ENCODE measurements at places on chromosomes 3 and 15.

GRCh38 chr15:29045717-29046116 is 159.9 kb downstream of the APBA2 start:
- DNase-seq = no peak

- no peak for DNase-seq
Observed at GRCh38 chr3:195113048-195113447, 157.9 kb downstream of the XXYLT1 start.

GRCh38 chr3:102224171-102224570 is 210.6 kb upstream of the ZPLD1 start:
- DNase-seq = peak; percentile 23

DNA sequence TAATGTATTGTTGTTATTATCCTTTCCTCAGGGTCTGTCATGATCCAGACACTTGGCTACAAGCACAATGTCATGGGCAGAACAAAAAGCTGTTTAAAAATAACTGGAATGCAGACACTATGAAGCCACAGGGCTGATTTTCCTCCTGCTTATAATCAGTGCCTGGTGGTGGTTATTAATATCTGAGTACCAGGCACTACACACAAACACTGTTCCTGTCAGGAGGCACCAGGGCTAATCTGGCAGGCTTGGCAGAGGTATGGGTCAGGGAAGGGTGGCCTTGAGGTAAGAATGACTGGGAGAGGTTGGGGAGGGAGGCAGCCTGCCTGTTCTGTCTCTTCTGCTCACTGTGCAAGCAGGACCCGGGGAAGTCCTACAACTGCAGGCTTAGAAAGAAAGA is 67.2 kb downstream of the WDR76 start:
- no peak for DNase-seq

DNA sequence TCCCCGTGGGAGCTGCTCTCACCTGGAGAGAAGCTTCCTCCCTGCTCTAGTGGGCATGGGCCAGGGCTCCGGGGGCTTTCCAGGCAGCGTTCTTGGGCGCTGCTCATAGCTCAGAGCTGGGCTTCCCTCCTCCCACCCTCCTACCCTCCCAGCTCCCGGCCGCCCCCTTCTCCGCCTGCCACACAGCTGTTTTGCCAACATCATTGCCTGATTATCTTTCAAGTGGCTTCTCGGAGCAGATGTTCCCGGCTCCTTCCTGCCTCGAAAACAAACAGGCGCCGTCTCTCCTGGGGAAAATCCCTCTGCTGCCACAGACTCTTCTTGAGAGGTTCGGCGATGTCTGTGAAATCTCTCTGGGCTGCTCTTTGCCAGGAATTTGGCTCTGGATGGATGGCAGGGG is 195.6 kb downstream of the RPLP1 start:
- no peak for DNase-seq

DNA sequence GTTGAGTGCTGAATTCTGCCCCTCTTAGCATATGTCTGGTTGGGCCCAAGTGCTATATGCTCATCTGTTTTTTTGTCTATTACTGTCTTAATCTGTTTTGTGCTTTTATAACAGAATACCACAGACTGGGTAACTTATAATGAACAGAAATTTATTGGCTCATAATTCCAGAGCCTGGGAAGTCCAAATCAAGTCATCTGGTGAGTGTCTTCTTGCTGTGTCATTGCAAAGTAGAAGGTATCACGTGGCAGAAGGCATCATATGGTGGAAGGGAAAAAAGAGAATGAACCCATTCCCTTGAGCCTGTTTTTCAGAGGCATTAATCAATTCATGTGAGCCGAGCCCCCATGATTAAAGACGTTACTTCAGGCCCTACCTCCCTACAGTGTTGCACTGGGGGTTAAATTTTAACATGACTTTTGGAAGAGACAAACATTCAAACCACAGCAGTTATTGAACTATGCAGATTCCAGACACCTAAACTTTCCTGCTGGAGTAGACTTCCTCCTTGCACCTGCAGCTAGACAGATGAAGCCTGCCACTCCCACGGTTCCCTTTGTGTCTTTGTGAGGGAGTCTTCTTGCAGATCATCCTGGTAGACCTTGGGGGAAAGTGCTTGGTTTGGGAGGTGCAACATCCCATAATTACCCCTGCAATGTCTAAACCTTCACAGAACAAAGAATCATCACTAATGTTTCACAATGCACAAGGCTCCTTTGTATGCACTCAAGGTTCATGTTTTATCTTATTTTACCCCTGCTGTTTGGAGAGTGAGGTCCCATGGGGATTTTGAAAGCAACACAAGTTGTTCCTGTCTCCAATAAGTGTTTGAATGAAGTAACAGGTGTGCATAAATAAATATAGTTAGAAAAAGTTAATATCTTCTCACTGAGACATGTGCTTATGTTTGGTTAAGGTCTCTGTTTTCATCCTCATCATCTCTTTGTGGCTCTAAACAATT is 64.7 kb upstream of the XCR1 start:
- no peak for DNase-seq

GRCh38 chr15:69165637-69166025 is 5.2 kb downstream of the GLCE start:
- DNase-seq = no peak

- no peak for DNase-seq
Observed at GRCh38 chr3:3227640-3228039, 48.1 kb upstream of the CRBN start.

DNA sequence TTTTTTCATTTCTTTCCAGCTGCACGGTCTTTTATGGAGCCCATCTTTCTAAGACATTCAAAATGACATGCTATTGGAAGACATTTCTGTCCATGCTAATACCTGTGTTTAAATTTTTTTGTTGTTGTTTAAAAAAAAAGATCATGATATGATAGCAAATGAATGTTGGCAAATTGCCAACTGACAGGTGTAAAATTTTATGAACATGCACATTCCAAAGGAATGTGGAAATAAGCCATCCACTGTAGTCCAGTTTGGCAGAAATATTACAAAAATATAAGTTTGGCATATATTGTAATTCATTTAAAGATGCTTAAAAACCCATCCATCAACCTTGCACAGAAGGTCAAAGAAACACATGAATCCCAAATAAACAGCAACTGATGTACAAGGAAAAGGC is 75.6 kb upstream of the WNT5A start:
- no peak for DNase-seq

GRCh38 chr15:94875550-94875949 is 644.2 kb downstream of the MCTP2 start:
- DNase-seq = no peak

GRCh38 chr15:101458158-101458900 is 31.2 kb downstream of the PCSK6 start:
- DNase-seq = no peak

DNA sequence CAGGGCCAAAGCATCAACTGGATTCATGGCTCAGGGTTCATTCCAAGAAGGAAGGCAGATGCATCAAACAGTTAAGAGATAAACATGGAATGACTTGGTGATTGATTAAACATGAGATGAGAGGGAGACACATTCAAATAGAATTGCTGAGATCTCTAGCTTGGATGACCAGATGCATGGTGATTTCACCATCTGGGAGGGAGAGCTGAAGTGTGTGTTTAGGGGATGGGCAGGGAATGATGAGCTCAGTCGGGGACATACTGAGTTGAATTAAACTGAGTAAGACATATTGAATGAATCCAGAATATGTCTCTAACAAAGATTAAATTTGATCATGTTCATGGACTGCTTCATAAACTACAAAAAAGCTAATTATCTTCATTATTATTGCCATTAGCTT is 35.5 kb downstream of the CADPS start:
- DNase-seq = no peak

- no peak for DNase-seq
Observed at GRCh38 chr3:17023006-17023664, 138.4 kb downstream of the PLCL2 start.

GRCh38 chr3:119018690-119019463 is 15.8 kb downstream of the IGSF11 start:
- DNase-seq = no peak

DNA sequence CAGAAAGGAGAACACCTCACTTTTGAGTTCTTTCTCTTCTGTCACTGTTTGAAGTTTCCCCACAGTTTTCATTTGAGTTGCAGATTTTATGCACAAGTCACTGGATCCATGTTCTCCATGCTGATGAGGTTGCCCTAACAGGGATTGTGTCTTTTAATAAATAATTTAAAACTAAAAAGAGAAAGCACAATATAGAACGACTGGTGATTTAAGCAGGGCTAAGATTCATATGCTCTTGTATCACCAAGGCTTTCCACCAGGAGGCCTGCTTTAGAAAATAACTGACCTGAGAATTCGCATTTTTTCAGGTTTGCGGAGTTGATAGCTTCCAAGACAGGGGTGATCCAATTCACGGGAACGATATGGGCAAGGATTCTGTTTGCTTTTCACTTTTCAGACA is 252.0 kb upstream of the VEPH1 start:
- no peak for DNase-seq

DNA sequence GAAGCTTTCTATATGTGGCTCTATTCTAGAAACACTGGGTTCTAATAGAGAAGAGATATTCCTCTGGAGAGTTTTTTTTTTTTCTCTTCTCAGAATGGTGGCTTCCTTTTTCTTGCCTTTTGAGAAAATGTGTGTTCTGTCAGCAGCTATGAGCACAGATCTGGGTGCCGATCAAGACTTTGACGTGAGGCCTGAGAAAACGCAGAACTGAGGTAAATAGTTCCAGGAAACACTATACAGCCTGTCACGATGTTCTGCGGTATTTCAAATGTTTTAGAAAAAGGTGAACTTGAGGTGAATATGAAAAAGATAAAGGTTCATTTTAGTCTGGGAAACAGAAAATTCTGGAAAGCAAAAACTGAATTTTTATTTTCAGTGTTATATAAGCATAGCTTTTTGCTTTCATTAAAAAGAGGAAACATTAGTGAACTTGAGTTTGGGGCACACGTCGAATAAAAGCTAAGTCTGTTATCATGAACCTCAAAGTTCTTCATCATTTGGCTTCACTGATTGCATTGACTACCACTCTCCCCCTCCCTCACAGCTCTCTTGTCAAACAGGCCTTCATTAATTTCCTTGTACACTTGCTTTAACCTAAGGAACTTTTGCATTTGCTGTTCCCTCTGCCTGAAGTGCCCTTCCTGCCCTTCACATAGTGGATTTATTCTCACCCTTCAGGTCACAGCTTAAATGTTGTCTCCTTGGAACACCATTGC is 265.1 kb downstream of the NFKBIZ start:
- DNase-seq = no peak

DNA sequence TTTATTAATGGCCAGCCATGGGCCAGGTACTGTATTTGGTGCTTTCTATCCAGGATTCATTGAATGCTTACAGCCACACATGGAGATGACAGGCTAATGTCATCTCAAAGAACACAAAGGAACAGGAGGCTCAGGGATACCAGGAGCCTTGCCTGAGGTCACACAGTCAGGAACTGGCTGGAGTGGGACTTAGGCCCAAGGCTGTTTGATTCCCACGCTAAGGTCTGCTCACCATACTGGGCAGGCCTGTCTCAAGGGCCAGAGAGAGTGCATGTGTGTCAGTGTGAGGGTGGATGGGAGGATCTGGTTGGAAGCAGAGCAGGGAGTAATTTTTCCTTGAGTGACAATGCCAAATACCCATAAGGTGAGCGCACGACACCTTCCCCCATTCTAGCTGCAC is 37.6 kb downstream of the EPHB3 start:
- DNase-seq = no peak

- DNase-seq = no peak
Observed at GRCh38 chr3:120416868-120417267, 33.9 kb downstream of the FSTL1 start.

- no peak for DNase-seq
Observed at GRCh38 chr3:120450600-120451271, at the start of gene FSTL1. Gene FSTL1 (minus strand): TSS chr3:120450992. CDS start chr3:120450746, 246 bp downstream.

GRCh38 chr15:92365084-92365483 is 28.6 kb upstream of the ST8SIA2 start:
- DNase-seq = no peak

GRCh38 chr3:193946945-193947344 is 189.0 kb upstream of the HES1 start:
- DNase-seq = no peak

- DNase-seq = no peak
Observed at GRCh38 chr3:111764645-111765091, 94.4 kb upstream of the PHLDB2 start.

- DNase-seq = no peak
Observed at GRCh38 chr3:35380196-35380595, 259.1 kb upstream of the ARPP21 start.

DNA sequence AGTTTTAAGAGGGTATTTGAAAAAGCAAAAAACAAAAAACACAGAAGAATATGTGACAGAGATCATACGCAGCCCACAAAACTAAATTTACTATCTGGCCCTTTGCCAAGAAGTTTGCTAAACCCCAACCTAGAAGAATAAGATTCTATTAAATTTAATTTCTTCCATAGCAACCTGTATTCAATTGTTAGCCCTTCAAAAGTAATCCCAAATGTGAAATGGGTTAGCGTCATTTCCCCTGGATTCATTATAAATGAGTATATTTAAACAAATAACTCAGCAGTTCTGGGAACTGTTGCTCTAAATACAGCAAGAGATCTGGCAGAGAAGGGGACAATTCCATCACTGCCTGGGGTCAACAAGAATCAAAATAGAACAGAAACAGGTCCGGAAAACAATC is 56.8 kb downstream of the CERS3 start:
- DNase-seq = no peak

DNA sequence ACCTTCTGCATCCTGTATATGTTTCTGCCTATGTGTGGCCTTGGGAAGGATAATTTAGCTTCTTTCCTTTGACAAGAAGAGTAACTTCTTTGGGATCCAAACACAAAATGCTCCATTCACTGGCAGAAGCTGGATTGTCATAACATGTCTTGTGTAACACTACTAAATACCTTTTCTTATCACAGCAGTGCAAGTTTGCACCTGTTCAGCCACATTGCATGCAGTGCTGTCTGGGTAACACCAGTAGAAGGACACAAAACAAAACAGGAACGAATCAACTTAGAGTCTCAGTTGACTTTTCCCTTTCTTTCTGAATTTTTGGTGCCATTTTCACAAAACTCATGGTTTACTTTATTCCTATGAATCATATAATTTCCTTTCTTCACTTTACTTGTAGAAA is 43.6 kb upstream of the TNIK start:
- no peak for DNase-seq

GRCh38 chr15:66231394-66232266 is 21.9 kb downstream of the MEGF11 start:
- peak; percentile 8 for DNase-seq

- no peak for DNase-seq
Observed at GRCh38 chr3:38842266-38842965, 26.4 kb upstream of the SCN10A start.

GRCh38 chr15:92005154-92005553 is 151.6 kb downstream of the SLCO3A1 start:
- DNase-seq = no peak

DNA sequence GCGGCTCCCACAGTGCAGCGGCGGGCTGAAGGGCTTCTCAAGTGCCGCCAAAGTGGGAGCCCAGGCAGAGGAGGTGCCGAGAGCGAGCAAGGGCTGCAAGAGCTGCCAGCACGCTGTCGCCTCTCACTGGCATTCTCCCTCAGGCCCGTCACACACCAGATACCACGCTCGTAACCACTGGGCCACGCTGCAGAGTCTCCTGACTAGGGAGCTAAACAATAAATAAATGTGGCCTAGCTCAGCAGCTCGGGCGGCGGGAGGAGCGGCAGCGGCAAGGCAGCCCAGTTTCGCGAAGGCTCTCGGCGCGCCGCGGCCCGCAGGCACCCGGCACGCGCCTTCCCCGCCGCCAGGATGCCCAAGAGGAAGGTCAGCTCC is 55.9 kb upstream of the FAM174B start:
- DNase-seq = no peak

- DNase-seq = no peak
Observed at GRCh38 chr3:71395927-71396695, 187.4 kb downstream of the FOXP1 start.

GRCh38 chr3:137854533-137855261 is 90.6 kb downstream of the SOX14 start:
- DNase-seq = no peak

- DNase-seq = peak; percentile 31
Observed at GRCh38 chr15:36632226-36632625, 52.8 kb downstream of the CDIN1 start.
